Stimulated activated CD8-positive, alpha-beta memory T cell treated with anti-CD3 and anti-CD28 coated beads, Interleukin-4, amount 100 ng/mL, for 4 hours (primary cell): ENCODE measurements at places on chromosomes 5 and 9.

DNA sequence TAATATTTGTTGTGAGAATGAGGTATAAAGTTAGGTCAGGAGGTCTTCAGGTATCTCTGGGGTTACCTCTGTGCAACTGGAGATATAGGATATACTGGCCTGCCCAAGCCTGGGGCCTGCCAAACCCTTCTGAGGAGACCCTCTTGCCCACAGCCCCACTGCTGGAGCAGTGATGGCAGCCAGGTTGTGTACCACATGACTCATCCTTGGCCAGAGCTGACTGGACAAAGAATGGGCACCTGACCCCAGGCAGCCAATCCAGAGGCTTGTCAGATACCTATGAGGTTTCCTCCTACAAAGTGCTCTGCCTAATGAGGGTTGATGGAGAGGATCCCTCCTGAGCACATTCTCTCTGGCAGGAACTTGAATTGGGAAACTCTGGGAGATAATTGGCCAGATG, 56.1 kb upstream of the TBC1D2 start:
- DNase-seq: no peak

DNA sequence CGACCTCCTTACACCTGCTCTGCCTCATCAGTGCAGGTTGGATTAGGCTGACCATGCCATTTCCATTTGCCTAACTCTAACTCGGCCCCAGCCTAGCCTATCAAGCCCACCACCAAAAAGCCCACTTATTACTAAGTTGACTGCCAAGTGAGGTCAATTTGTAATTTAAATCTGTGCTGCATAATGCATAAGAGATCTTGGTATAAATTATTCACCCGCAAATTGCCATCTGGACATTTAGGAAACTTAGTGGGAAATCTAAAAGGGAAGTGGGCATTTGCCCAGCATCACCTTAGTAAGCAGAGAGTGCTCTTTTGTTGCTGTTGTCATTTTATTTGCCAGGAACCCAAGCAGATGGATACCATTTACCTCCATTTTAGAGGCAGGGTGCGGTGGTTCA, 143.0 kb downstream of the SPOCK1 start:
- DNase-seq: no peak

DNA sequence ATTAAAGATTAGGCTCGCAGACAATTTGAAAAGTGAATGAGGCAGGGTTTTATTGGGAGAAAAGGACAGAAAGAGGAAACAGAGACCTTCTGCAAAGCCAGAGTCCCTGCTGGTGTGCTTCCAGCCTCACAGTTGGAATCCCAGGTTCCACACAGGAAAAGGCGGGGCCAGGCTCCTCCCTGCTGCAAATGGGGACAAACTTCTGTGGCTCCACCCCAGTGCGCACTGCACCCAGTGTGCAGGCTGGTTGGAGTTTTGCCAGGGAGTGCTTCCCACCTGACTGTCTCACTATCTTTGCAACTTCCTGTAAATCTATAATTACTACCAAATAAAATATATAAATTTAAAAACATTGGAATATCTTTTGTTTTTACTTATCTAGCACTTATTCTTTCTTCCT, 386.0 kb upstream of the GRIN3A start:
- no peak for DNase-seq

- DNase-seq: no peak
Measured at GRCh38 chr9:70561786-70562395, 147.4 kb upstream of the KLF9 start.

DNA sequence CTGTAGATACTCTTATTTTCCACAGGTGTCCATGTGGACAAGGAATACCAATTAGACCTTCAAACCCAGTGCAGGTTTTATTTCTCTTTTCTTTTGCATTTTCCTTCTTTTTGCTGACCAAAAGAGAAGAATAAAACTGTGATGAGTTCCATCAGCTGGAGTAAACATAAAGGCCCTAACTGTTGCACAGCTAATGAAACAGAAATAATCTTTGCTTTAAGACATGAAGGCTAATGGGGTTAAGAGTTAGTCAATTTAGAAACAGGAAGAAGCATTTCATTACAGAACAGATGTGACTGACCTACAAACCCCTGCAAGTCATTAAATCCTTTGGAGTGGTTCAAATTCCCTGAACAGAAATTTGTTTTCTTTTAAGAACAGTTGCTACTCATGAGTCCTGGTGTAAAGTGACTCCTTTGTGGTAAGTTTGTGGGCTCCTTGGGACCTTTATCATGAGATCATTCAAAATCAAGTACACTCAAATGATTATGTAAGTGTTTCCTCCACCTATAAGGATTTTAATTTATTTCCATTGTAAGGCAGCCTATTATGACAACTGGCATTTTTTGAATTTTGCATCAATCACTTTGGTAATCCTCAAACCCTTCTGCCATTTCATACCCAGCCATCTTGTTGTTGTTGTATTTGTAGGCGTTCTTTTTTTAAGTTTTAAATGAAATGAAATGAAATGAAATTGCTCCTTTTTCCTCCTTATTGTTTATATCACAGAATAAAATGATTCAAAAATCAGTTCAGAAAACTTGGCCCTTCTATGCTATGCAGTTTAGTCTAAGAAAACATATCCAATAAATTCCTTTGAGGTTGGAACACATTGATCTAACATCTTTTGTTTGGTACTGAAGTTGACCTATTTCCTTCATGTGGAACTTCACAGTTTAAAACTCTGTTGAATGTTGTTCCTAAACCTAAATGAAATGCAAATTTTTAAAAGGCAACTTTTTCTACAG, 1.3 kb downstream of the MINAR2 start:
- DNase-seq: no peak

DNA sequence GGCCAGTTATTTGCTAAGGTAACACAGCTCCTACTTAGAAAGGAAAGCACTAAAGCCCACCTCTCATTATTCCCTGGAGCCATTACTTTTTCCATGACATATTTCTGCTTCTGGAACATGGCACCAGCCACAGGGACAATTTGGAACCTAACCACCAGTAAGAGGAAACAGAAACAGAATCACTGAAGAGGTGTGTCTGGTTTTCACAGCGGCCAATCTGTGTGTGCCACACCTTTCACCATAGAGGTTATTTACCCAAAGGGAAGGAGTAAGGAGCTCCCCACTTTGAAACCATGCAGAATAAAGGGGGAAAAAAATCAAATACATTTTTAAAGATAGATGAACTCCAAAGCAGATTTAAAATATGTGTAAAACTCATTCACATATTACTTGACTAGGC, 21.1 kb downstream of the PRUNE2 start:
- DNase-seq: no peak
